ENCODE measurements at places on chromosomes 13 and 19.
A peak's percentile ranks its signal among the peaks of the same experiment; 100 is the strongest.

GRCh38 chr19:33503433-33504057, 18.0 kb downstream of the PEPD start:
- no peak for DNase-seq

DNA sequence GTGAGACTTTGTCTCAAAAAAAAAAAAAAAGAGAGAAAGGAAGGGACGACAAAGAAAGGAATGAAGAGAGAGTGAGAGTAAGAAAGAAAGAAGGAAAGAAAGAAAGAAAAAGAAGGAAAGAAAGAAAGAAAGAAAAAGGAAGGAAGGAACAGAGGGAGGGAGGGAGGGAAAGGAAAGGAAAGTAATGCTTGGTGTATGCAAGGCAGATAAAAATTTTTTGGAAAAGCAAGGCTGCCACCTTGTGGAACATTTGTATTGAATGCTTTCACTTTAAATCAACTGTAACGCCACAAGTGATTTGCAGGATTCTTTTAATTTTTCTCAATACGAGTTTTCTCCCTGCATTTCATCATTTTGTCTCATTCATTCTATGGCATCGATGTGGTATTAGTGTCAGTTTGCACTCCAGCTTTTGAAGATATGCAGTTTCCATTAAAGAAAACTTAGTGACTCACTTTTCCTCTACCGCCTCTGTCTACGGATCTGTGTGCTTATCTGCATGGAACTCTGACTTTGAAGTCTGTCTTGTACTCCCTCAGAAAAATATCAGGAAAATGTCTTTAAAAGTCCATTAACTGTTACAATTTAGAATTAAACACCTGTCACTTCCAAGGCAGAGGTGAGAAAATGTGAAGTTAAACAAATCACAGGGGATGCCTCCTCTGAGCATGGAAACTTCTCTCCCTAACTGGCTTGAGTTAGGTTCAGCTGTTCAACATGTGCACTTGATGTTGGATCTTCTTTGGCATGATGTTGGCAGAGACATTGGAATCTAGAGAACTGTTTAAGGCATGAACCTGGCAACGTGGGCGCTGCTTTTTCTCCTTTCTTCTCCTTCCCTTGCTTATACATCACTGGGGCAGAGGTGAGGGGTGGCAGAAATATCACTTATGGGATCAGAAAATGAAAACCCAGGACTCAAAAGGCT, 20.0 kb upstream of the ZDHHC20 start:
- DNase-seq: peak; percentile 79

GRCh38 chr13:73220966-73221720, 162.3 kb downstream of the KLF5 start:
- DNase-seq: no peak

- DNase-seq: no peak
These were observed 2053.6 kb upstream of the PRR20A start for GRCh38 chr13:55087085-55087484.

DNA sequence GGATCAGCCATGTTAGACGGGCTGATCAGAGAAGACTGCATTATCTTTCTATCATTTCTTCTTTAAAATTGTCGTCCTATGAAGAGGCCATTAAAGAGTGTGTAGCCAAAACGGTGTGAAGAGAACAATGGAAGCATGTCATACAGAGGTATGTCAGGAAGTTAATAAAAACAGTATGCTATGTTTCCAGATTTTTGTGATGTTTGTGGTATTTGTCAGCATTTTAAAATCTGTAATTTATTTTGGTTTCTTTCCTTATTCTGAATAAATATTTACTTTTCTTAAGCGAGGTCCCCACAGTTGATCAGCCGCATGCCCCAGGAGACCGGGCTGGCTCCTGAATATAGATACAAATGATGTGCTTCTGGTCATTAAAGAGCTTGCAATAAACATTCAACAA, 142.9 kb upstream of the SERP2 start:
- DNase-seq: peak; percentile 23

- DNase-seq: no peak
These were observed 15.0 kb downstream of the LTBP4 start for GRCh38 chr19:40616178-40616577.

DNA sequence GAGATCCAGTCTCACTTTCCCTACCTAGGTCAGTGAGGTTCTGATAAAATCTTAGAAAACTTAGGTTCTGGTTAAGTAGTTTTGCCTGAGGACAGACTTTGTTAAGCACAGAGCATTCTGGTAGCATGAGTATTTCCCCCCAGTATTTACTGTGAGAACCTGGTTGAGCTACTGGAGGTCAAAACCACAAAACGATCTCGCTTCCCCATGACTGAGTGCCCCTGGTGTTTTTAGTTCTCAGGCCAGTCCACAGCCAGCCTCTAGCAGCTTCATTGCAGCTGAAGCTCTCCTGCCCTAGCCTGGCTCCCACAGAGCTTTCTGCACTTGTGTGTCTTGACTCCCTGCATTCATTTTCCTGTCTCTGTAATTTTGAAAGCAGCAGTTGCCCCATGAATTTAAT, 1138.2 kb downstream of the UQCRFS1 start:
- no peak for DNase-seq

GRCh38 chr13:58452123-58452623, 820.6 kb downstream of the PCDH17 start:
- DNase-seq: no peak

GRCh38 chr19:7552781-7553180, 17.3 kb downstream of the PNPLA6 start:
- no peak for DNase-seq

GRCh38 chr13:105518086-105518485, 1017.4 kb downstream of the EFNB2 start:
- peak; percentile 39 for DNase-seq

DNA sequence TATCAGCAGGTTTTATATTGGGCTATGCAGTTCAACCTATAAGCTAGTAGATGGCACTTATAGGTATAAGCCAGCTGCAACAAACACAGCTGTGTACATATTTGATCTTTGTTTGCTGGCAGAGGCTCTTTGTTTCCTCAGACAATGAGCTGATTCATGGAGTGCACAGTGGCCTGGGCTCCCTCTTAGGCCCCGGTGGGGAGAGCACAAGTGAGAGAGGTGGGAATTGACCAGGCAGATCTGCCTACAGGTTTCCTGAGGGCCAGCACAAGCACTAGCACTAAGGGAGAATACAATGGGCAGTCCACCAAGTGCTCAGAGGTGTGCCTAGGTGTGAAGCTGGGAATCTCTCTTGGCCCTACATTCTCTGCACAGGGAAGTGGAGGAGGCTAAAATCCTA, 1390.7 kb downstream of the SLITRK5 start:
- no peak for DNase-seq

- no peak for DNase-seq
These were observed 44.3 kb downstream of the RAP2A start for GRCh38 chr13:97478247-97478646.
